ENCODE measurements at places on chromosomes 12 and 14. TPM values are rescaled to one million over a fixed set of nuclear protein-coding genes. Genes with fewer than 3 reads are reported as not detected.

Gene DIO2
- not detected for total RNA-seq

DNA sequence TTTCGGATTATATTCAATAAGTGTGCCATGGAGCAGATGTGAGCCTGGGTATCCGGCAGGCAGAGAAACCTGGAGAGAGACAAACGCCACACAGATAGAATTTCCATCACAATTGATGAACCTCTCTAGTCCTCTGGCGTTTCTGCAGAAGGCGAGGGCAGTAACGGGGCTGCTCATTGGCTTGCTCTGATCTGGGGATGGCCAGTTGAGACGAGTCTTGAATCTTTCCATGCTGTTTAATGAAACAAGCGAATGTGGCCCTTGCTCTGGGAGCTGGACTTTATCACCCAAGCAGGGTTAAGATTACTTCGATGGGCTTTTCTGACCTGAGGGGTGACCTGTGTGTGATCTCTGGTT, 42.4 kb upstream of the CLMN start:
- DNase-seq, result no peak

GRCh38 chr14:103846097-103846496, 1.3 kb downstream of the PPP1R13B start:
- DNase-seq, result no peak

GRCh38 chr12:92022093-92022492, 123.6 kb downstream of the BTG1 start:
- no peak for DNase-seq
